ENCODE measurements at places on chromosomes 13 and 19. TPM values are rescaled to one million over a fixed set of nuclear protein-coding genes. Genes with fewer than 3 reads are reported as not detected.

CEACAM8 gene
- not detected for total RNA-seq

ZNF470 gene
- 7.8 TPM for total RNA-seq

CALR3 gene
- total RNA-seq = 0.08 TPM

MBD3L2 gene
- not detected for total RNA-seq

TSHZ3 gene
- 4.6 TPM for total RNA-seq

LGALS14 gene
- 0.08 TPM for total RNA-seq
